ENCODE measurements at places on chromosomes 6 and 20.

GRCh38 chr6:27669295-27669623 is 196.4 kb upstream of the ZNF184 start:
- no peaks in the 10 kb centered on the region for H3K27me3 ChIP-seq
- no peak for DNase-seq
- H3K36me3 ChIP-seq = no peaks in the 10 kb centered on the region
- peak overlapping the region; percentile 68 for H3K27ac ChIP-seq
- peak overlapping the region; percentile 34 for H3K4me3 ChIP-seq

DNA sequence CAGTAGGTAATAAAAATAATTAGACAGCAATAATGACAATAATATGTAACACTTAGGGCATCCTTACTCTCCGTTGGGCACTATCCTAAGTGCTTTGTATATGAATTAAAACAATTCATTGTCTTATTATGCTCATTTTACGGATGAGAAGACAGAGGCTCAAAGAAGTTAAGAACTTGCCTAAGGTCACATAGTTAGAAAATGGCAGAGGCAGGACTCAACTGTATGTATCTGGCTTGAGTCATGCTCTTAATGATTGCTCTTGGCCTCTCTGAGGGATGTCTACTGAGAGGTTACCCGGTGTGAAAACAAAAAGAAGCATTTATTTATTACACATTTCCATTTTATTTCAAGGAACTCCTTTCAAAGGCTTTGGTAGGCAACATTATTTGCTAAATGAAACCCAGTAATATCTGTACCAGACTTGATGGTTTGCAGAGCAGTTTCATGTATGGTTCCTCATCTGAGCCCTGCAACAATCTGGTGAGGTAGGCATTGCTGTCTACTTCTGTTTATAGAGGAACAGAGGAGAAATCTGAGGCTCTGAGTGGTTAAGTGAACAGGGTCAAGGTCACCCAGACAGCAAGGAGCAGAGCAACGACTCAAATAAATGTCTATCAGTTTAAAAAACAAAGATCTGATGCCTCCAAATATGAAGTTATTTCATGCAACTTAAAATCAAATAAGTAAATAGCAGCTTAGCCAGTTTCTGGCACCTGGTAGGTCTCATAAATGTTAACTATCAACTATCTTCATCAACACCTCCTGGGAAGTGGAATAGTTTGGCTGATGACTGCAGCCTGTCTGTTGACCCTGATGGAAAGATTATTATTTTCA is 4.2 kb upstream of the PARD6B start:
- H3K36me3 ChIP-seq = no peaks in the 10 kb centered on the region
- H3K4me1 ChIP-seq = peaks cover 6% of the 10 kb centered on the region
- DNase-seq = no peak
- H3K4me3 ChIP-seq = no peak overlapping the region
- no peak overlapping the region for H3K27ac ChIP-seq

GRCh38 chr6:37547564-37548061 is 47.9 kb upstream of the CCDC167 start:
- H3K36me3 ChIP-seq = no peaks in the 10 kb centered on the region
- no peak overlapping the region for H3K4me3 ChIP-seq
- H3K4me1 ChIP-seq = peaks cover 4% of the 10 kb centered on the region
- H3K27ac ChIP-seq = no peak overlapping the region
- H3K27me3 ChIP-seq = no peaks in the 10 kb centered on the region
- no peak for DNase-seq

DNA sequence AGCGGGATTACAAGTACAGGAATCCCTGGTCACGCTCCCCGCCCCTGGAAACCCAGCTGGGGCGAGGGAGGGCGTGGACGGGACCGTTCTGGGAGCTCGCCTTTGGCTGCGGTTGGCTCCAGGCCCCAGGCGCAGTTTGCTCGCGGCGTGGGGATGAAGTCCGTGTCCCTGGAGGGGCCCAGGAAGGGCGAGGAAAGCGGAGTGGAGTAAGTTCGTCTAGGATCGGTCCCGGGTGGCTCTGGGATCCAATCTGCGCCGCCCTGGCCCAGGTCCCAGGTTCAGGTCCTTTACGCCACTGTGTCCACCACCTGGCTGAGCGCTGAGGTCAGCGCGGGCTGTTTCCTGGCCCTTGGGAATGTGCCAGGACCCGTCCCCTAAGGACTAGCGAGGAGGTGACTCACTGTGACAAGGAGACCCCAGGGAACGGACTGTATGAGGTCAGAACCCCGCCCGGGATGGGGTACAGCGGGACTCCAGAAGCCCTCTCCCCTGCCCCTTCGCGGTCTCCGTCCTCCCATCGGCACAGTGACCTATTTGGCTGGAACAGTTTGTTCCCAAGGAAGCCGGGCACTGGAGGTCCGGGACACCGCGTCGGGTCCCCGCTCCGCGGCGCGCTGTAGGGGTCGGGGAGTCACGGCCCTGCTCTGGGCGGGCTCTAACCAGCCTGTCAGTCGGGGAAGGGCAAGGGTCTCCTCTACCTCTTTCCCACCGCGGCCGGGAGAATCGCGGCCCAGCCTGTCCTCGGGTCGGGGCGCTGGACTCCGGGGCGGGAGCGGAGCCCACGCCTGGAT is 724 bp downstream of the CDKN1A start:
- H3K27ac ChIP-seq = peak overlapping the region; percentile 94
- no peaks in the 10 kb centered on the region for H3K27me3 ChIP-seq
- peaks cover 14% of the 10 kb centered on the region for H3K4me1 ChIP-seq
- peak; percentile 86 for DNase-seq
- H3K36me3 ChIP-seq = no peaks in the 10 kb centered on the region

GRCh38 chr6:74651948-74652842 is 553.7 kb downstream of the COL12A1 start:
- no peak overlapping the region for H3K27ac ChIP-seq
- H3K27me3 ChIP-seq = no peaks in the 10 kb centered on the region
- no peak for DNase-seq
- no peaks in the 10 kb centered on the region for H3K4me1 ChIP-seq
- H3K4me3 ChIP-seq = no peak overlapping the region

GRCh38 chr6:164856138-164856537 is 453.3 kb downstream of the C6orf118 start:
- H3K36me3 ChIP-seq = no peaks in the 10 kb centered on the region
- H3K4me3 ChIP-seq = no peak overlapping the region
- H3K27ac ChIP-seq = no peak overlapping the region
- H3K4me1 ChIP-seq = no peaks in the 10 kb centered on the region

- DNase-seq = no peak
- no peaks in the 10 kb centered on the region for H3K36me3 ChIP-seq
- peaks cover 5% of the 10 kb centered on the region for H3K4me1 ChIP-seq
- H3K4me3 ChIP-seq = no peak overlapping the region
Observed at GRCh38 chr6:136923116-136923953, 1.2 kb downstream of the SLC35D3 start.

DNA sequence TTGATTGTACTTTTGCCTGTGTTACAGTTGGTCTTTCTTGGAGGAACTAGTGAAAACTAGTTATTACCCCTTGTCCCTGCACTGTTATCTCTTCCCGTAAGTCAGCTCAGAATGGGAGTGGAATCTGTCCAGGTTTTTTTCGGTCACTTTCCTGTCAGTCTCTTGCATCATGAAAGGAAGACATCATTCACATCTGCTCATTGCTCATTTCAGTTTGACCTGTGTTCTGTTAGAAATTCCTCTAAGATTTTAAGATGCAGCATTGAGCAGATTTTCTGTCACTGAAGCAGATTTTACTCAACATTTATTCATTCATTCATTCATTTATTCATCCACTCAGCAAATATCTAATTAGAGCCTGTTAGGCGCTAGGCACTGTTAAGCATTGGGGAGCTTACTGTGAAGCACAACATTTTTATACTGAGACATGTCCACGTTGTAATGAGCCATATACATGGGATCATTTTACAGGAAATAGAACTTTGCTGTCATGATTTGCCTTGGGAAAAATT is 33.1 kb upstream of the HINT3 start:
- DNase-seq = no peak
- H3K27me3 ChIP-seq = no peaks in the 10 kb centered on the region
- no peak overlapping the region for H3K4me3 ChIP-seq
- no peaks in the 10 kb centered on the region for H3K4me1 ChIP-seq
- H3K36me3 ChIP-seq = no peaks in the 10 kb centered on the region

DNA sequence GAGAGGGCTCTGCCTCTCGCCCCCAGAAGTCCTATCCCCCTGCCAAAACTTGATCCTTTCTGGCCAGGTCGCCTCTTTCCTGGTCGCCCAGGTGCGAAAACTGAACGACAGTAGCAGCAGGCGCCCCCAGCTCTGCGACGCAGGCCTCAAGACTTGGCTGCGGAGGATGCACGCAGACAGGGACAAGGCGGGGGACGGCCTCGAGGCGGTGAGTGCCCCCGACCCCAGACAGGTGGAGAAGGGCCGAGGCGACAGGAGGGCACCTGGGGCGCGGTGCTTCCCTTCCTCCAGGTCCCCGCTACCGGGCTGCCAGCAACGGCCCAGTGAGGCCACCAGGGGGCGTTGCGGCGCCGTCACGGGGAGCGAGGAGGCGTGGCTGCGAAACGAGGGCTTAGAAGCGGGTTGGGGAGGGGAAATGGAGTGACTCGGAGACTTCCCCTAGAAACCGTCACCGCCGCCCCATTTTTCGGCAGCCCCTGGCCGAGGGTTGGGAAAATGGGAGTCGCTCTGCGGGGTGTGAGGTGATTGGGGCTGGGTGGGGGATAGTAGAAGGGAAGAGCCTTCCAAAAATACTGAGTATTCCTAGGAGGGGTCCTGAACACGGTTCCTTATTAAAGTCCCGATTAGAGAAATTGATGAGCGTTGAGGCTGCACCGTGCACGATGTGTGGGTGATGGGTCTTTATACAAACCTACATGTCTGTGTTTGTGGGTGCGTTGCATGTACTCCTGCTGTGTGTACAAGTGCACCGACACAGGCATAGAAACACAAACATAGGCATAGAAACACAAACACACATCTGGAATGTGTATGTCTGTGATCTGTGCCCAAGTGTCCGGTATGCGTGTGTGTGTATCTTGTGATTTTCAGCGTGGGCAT is 44.6 kb downstream of the ARHGAP40 start:
- H3K4me3 ChIP-seq = no peak overlapping the region
- H3K36me3 ChIP-seq = no peaks in the 10 kb centered on the region
- no peaks in the 10 kb centered on the region for H3K27me3 ChIP-seq
- no peak overlapping the region for H3K27ac ChIP-seq
- peak; percentile 46 for DNase-seq

DNA sequence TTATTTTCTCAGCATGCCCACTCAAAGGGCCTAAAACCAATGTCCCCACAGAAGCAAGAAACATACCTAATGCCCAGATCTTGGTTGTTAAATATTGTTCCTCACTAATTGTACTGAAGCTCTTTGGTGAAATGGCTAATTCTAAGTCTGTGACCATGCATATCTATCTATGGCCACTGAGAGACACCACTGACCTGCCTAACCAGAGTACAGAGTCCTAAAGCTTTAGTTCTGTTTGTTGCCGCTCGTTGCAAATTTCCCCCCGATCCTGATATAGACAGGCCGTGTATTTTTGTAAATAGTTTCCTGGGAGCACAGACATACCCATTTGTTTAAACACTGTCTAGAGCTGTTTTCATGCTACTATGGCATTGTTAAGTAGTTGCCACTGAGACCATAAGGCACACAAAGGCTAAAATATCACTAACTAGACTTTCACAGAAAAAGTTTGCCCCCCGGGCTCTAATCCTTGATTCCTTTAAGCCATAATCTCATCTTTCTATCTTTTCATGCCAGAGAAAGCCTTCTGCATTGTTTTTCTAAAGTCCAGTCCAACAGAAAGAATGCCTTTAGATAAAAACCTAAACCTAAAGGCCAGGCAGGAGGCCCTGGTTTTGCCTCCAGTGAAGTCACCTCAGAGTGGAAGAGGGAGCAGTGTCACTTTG is 48.7 kb downstream of the DNAAF9 start:
- no peaks in the 10 kb centered on the region for H3K4me1 ChIP-seq
- H3K27ac ChIP-seq = no peak overlapping the region
- H3K4me3 ChIP-seq = no peak overlapping the region
- no peaks in the 10 kb centered on the region for H3K27me3 ChIP-seq

GRCh38 chr6:129454488-129454887 is 255.5 kb downstream of the ARHGAP18 start:
- H3K4me1 ChIP-seq = no peaks in the 10 kb centered on the region
- no peaks in the 10 kb centered on the region for H3K36me3 ChIP-seq
- H3K4me3 ChIP-seq = no peak overlapping the region
- no peaks in the 10 kb centered on the region for H3K27me3 ChIP-seq

DNA sequence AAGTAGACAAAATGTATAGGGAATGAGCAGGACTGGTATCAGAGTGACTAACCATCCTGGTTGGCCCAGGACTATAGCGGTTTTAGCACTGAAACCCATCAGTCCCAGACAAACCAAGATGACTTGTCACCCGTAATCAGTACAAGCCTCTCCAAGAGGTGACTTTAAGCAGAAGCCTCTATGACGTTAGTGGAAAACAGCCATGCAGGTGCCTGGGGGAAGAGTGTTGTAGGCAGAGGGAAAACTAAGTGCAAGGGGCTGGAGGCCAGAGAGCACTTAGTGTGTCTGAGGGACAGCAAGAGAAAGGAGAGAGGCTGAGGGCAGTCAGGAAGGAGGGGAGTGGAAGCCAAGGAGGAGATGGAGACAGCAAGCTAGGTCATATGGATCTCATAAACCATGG is 2.1 kb downstream of the SGK2 start:
- H3K4me3 ChIP-seq = no peak overlapping the region
- no peaks in the 10 kb centered on the region for H3K4me1 ChIP-seq
- H3K27ac ChIP-seq = no peak overlapping the region
- no peak for DNase-seq
- no peaks in the 10 kb centered on the region for H3K27me3 ChIP-seq

GRCh38 chr6:3304500-3305215 is 45.9 kb downstream of the PSMG4 start:
- no peak for DNase-seq
- no peak overlapping the region for H3K4me3 ChIP-seq

GRCh38 chr6:16334671-16335070 is 96.3 kb downstream of the GMPR start:
- peaks cover 14% of the 10 kb centered on the region for H3K4me1 ChIP-seq
- peak; percentile 55 for DNase-seq
- H3K27ac ChIP-seq = no peak overlapping the region
- H3K4me3 ChIP-seq = no peak overlapping the region

GRCh38 chr6:111219785-111220184 is 132.5 kb downstream of the SLC16A10 start:
- DNase-seq = no peak
- no peak overlapping the region for H3K27ac ChIP-seq
- H3K4me3 ChIP-seq = no peak overlapping the region
- no peaks in the 10 kb centered on the region for H3K4me1 ChIP-seq

DNA sequence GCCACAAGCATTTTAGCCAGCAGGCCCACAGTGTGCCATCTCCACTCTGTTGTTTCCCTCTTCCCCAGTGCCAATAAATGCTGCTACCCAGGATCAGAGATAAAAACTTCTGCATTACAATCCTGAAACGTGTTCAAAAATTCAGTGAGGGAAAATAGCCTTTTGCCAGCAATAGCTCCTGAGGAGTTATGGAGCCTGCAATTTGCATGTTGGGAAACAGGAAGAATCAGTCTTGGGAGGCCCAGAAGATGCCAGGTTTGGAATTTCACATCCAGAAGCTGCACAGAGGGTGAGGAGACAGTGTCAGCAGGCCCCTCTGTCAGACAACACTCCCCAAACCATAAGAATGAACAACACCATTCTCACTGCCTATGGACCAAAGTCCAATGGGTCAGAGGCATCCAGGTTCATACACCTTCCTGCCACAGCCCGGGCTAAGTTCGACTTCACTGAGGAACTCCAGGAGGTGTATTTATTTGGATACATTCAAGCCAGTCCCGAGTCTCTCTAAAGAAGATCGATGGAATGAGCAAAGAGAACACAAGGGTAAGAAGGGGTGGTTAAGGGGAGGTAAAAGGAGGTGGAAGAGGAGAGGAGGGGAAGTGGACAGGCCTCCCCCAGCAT is 20.8 kb downstream of the RRBP1 start:
- H3K27ac ChIP-seq = no peak overlapping the region
- no peaks in the 10 kb centered on the region for H3K36me3 ChIP-seq
- H3K4me1 ChIP-seq = peaks cover 23% of the 10 kb centered on the region
- no peaks in the 10 kb centered on the region for H3K27me3 ChIP-seq

Measured in ovary (tissue), 10 donors.